ENCODE measurements at places on chromosomes 12 and 14. TPM values are rescaled to one million over a fixed set of nuclear protein-coding genes. Genes with fewer than 3 reads are reported as not detected.

Gene ANKRD33
- total RNA-seq: not detected

Gene ADGRD1
- total RNA-seq: 4.3 TPM

- DNase-seq: no peak
- H3K27me3 ChIP-seq: no peaks in the 10 kb centered on the region
- H3K4me1 ChIP-seq: no peaks in the 10 kb centered on the region
- H3K36me3 ChIP-seq: no peaks in the 10 kb centered on the region
- H3K4me3 ChIP-seq: no peak overlapping the region
- no peak overlapping the region for H3K27ac ChIP-seq
Measured at GRCh38 chr12:93612776-93613175, 40.3 kb downstream of the SOCS2 start.

DNA sequence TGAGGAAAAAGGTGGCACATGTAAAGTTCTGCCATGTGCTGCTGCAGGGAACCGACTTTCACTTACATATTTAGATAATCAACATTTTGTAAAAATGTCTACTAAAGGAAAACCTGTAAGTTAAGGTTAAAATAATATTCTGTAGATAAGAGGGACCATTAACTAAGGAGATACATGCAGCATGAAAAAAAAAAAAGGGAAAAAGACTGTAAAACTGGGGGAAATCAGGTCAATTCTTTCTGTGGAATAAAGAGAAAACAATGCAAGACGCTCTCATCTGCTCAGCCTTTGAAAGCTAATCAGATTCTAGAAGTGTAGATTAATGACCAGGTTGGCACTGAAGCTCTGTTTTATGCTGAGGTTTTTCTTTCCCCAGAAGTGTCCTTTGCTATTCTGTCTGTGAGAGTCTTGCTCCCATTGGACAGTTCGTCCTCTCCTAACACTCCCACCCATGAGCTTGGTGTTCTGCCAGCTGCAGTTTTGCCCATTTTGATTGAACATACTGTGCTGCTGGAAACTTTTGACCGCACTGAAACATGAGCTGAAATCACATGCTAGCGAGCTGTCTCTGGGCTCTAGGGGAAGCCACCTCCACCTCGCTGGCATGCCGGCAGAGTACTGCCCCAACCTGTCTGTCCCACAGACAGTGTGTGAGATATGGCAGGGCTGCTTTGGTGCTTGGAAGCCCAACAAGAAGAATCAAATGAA is 39.7 kb downstream of the PPTC7 start:
- peak overlapping the region; percentile 81 for H3K27ac ChIP-seq
- no peak overlapping the region for H3K4me3 ChIP-seq
- H3K4me1 ChIP-seq: peaks cover 22% of the 10 kb centered on the region

Gene ATF7
- 46.7 TPM for total RNA-seq

Gene ART4
- 0.68 TPM for total RNA-seq

GRCh38 chr12:53989227-53990113 is 4.5 kb downstream of the HOXC10 start:
- peaks cover 74% of the 10 kb centered on the region for H3K27me3 ChIP-seq
- no peaks in the 10 kb centered on the region for H3K4me1 ChIP-seq
- H3K4me3 ChIP-seq: no peak overlapping the region

Gene RIMKLB
- 14.4 TPM for total RNA-seq

- DNase-seq: no peak
- no peak overlapping the region for H3K27ac ChIP-seq
- no peak overlapping the region for H3K4me3 ChIP-seq
- H3K4me1 ChIP-seq: no peaks in the 10 kb centered on the region
Measured at GRCh38 chr12:106710143-106710893, 64.2 kb upstream of the RIC8B start.

Gene TSFM
- total RNA-seq: 24.3 TPM

DNA sequence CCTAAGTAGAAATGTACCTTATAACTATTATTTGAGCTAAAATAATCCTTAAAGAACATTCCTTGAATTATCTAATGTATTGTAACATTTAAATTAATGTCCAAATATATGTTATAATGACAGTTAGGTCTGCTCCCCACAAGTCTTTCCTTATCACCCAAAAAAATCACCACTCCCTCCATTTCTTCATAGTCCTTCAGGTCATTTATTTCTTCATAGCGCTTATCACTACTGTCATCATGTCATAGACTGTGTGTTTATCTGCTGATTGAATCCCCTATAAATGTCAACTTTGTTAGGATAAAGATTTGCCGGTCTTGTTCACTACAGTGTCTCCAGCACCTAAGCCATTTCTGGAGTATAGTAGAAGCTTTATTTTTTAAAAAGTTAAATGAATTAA is 12.0 kb downstream of the LUM start:
- H3K27ac ChIP-seq: no peak overlapping the region
- H3K36me3 ChIP-seq: no peaks in the 10 kb centered on the region
- no peaks in the 10 kb centered on the region for H3K4me1 ChIP-seq

- no peak for DNase-seq
- H3K4me1 ChIP-seq: peaks cover 9% of the 10 kb centered on the region
- H3K4me3 ChIP-seq: peak overlapping the region; percentile 63
- no peaks in the 10 kb centered on the region for H3K36me3 ChIP-seq
- no peaks in the 10 kb centered on the region for H3K27me3 ChIP-seq
- peak overlapping the region; percentile 65 for H3K27ac ChIP-seq
Measured at GRCh38 chr14:75428230-75429104, 645 bp downstream of the JDP2 start.

Gene WNT1
- total RNA-seq: not detected

Gene NAV3
- total RNA-seq: 12.6 TPM

Gene NFYB
- total RNA-seq: 41.1 TPM

Gene TESPA1
- 0.41 TPM for total RNA-seq

- no peak for DNase-seq
- H3K27ac ChIP-seq: no peak overlapping the region
- no peak overlapping the region for H3K4me3 ChIP-seq
- no peaks in the 10 kb centered on the region for H3K4me1 ChIP-seq
- H3K36me3 ChIP-seq: no peaks in the 10 kb centered on the region
- H3K27me3 ChIP-seq: no peaks in the 10 kb centered on the region
Measured at GRCh38 chr14:22824711-22825359, 4.9 kb upstream of the MRPL52 start.

GRCh38 chr12:32811686-32812392 is 56.1 kb upstream of the YARS2 start:
- no peak for DNase-seq
- H3K27me3 ChIP-seq: no peaks in the 10 kb centered on the region
- H3K4me1 ChIP-seq: no peaks in the 10 kb centered on the region
- no peak overlapping the region for H3K27ac ChIP-seq
- no peak overlapping the region for H3K4me3 ChIP-seq
- no peaks in the 10 kb centered on the region for H3K36me3 ChIP-seq

Gene PPP1R1A
- 12.0 TPM for total RNA-seq

DNA sequence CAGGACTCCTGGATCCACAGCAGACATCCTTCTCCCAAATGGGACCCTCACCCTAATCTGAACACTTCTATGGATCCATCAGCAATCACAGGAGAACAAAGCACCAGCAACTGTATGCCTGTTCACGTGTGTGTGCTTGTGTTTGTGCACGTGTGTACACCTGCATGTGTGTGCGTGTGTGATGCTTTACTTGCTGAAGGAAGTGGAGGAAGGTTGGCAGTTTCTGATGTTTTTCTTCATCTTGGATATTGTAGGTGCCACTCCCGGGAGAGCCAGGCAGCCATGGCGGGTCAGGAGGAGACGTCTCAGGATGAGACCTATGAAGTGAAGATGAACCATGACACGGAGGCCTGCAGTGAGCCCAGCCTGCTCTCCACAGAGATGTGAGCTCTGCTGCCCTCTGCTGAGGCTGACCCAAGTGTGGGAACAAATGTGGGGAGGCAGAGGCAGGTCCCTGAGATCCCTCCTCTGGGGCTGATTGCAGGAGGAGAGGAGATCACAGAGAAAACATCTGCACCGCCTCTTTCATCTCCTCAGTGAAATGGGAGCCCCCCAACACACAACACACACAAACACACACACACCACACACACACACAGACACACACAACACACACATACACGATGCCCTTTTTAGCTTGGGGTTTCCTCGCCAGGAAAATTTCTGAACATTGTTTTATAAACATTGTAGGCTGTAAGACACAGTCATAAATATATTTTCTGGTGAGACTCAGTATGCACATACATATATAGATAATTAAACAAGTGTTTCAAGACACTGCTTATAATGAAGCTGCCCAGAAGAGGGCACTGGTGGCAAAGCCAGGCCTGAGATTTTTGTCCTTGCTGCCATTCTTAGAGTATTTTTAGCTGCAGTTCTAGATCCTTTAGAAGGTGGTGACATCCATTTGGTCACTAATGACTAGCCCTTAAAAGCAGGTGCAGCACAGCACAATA is 112.2 kb upstream of the FKBP4 start:
- DNase-seq: no peak
- H3K36me3 ChIP-seq: no peaks in the 10 kb centered on the region
- no peak overlapping the region for H3K27ac ChIP-seq
- H3K4me1 ChIP-seq: no peaks in the 10 kb centered on the region
- H3K4me3 ChIP-seq: no peak overlapping the region

DNA sequence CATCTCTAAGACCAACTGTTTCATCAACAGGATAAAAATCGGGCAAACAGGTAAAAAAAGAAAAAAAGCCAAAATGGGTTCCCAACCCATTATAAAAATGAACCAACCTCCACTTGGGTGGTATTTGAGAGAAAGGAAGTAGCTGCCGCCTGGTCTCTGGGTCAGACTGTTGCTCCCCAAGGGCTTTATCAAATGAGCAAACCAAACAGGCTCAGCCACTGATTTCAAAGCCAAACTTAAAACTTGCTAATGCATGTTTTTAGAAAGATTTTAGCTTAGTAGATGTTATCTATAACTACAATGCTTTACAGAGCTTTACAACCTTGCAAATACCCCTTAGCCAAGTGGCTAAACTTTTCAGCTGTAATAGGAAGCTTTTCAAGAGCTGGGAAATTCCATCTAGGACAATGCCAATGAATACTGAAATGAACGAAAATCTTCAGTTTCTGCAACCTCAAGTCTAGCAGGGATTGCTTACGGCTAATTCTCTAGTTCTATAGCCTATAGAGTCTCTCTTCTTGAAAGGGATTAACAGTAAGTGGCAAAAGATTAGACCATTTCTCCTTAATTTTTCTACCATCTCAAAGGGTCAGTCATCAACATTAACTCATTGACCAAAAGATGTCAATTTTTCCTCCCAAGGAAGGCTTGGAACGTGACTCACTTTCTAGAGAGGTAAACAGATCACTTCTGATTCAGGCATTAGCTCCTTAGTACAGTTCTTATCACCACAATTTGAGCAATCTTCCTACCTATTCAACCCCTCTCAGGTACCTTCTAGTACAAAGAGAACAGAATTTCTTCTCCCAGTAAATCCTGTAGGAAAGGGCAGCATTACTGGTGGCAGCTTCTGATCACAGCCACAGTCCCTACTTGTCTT is 4.2 kb downstream of the PPM1H start:
- H3K4me3 ChIP-seq: no peak overlapping the region
- H3K27me3 ChIP-seq: no peaks in the 10 kb centered on the region
- H3K27ac ChIP-seq: peak overlapping the region; percentile 26

GRCh38 chr12:78886719-78887407 is 22.3 kb downstream of the SYT1 start:
- H3K36me3 ChIP-seq: no peaks in the 10 kb centered on the region
- no peak overlapping the region for H3K4me3 ChIP-seq
- H3K4me1 ChIP-seq: no peaks in the 10 kb centered on the region
- no peaks in the 10 kb centered on the region for H3K27me3 ChIP-seq
- DNase-seq: no peak

All from prostate gland (tissue), 2 donors.